ENCODE measurements at places on chromosomes 16 and 17.

- DNase-seq, result no peak
These were observed 10.4 kb downstream of the USB1 start for GRCh38 chr16:58011652-58012051.

DNA sequence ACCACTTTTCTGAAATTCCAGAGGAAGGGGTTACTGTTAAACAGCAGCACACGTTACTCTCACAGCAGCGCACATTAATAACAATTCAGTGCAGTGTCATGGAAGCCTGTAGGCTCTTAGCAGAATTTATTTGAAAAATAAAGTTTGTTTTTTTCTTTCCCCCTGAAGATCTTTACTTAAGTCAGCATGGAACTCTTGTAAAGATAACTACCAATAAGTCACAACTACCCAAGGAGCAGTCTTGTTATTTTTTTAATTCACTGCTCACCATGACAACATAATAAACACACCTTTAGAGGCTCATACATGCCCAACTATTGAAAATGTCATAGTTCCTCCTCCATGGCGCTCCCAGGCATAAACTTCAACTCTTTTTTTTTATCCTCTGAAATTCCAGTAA is 31.8 kb upstream of the PSMD7 start:
- no peak for DNase-seq

DNA sequence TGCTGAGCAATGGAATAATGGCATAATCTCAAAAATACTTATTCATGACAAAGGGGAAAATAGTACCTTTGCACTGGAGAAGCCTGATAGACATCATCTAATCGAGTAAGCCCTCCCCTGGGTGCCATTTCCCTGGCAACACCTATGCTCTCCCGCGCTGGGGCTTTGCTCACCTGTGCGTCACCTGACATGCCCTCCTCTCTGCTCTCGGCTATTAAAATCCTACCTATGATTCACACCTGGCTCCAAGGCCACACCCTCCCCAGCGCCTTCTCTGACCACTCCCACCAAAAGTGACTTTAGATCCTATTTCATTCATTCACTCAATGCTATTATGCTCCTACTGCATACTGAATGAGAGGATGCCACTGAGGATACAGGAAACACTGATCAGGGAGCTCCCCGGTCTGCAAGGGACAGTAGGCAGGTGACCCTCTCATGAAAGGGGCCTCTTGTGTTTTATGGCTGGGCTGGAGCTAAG is 83.9 kb downstream of the NT5M start:
- DNase-seq, result no peak

- DNase-seq, result no peak
These were observed 6.0 kb upstream of the IGFBP4 start for GRCh38 chr17:40437095-40437732.

- no peak for DNase-seq
These were observed 12.6 kb downstream of the UBN1 start for GRCh38 chr16:4859900-4860255.

DNA sequence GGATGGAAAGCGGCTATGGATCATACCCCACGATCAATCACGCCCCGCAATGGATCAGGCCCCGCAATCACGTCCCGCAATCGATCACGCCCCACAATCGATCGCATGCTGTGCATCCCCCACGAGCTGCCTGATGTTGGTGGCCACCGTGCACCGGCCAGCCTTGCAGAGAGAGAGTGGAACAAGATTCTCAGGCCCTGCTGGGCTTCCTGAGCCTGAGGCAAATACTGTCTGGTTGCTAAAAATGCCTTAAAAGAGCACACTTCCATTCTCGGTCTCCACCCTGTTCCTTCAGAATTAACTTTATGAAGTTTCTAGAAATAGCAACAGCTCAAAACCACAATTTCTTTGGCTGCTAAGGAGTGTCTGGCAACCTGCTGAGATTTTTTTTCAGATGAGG is 81.5 kb downstream of the VPS53 start:
- DNase-seq, result no peak

- no peak for DNase-seq
These were observed 84.4 kb upstream of the C17orf78 start for GRCh38 chr17:37291351-37291750.

DNA sequence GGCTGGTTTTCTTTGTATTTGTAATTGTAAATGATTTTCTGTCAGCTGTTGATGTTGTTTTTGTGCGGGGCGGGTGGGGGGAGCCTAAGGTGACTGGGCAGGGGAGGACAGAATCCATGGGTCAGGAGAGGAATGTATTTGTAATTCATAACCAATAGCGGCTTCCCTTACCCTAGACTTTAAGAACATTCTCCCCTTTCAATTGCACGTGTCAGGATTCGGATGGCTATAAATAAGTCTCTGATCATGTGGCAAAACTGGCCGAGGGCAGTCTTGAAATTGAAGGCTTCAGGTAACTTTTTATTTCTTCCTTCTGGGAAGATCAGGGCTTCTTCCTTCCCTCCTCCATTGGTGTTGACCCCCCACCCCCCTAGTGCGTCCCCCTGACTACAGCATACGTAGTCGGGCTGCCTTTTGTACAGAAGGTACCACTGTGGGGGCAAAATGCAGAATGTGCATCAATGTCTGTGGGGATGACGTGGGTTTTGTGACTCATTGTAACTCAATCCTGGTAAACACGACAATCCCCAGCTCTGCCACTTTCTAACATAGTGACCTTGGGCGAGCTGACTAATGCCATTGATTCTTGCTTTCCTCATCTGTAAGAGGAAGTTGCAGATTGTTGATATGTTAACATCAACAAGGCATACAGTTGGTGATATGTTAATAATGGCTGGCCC is 16.2 kb downstream of the MARCHF10 start:
- no peak for DNase-seq

- DNase-seq, result no peak
These were observed 20.4 kb downstream of the NFE2L1 start for GRCh38 chr17:48068491-48068961.

GRCh38 chr17:80984749-80985148 is 6.9 kb upstream of the CHMP6 start:
- no peak for DNase-seq

GRCh38 chr16:55273356-55273755 is 50.6 kb upstream of the IRX6 start:
- DNase-seq, result no peak

- DNase-seq, result no peak
These were observed 74.3 kb downstream of the SLC6A2 start for GRCh38 chr16:55730115-55730514.

GRCh38 chr17:79646721-79647455 is 36.0 kb upstream of the RBFOX3 start:
- DNase-seq, result no peak

DNA sequence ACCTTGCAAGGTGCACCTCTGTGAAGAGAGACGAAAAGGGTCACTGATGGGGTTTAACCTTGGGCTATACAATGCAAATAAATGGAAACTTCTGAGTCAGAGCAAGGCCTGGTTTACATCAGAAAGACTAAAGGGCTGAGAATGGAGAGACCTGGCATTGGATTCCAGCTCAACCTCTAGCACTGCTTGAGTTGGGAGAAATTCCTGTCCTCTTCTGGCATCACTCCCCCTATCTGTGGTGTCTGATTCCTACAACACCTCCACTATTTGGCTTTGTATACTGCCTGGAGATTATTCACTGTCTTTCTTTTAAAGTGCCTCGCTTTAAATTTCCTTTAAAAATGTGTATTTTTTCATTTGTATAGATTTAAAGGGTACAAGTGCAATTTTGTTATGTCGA is 68.8 kb downstream of the GPR139 start:
- DNase-seq, result no peak

- DNase-seq, result no peak
These were observed 143.8 kb downstream of the AXIN2 start for GRCh38 chr17:65417406-65418221.

DNA sequence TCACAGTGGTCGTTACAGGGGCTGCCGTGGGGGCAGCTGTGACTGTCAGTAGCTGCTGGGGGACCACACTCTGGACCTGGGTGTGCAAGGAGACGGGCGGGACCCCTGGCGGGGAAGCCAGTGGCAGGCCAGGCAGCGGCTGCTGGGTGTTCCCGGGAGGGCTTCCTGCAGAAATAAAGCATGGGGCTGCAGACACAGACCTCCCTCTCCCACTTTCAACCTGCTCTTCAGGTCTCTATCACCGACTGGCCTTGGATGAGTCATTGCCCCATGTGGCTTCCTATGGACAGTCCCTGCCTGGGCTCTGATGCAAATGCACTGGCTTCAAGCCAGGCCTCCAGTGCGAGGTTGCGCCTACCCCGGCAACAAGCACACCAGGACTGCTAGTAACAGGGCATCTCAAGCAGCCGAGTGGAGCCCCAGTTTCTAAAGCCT is 17.2 kb downstream of the SREBF1 start:
- peak; percentile 91 for DNase-seq

GRCh38 chr16:86884390-86884650 is 306.0 kb downstream of the FOXL1 start:
- DNase-seq, result no peak

- DNase-seq, result peak; percentile 50
These were observed 802 bp downstream of the CYLD start for GRCh38 chr16:50742576-50743200.

GRCh38 chr17:33292201-33292980 is 704 bp downstream of the ASIC2 start:
- DNase-seq, result peak; percentile 2

DNA sequence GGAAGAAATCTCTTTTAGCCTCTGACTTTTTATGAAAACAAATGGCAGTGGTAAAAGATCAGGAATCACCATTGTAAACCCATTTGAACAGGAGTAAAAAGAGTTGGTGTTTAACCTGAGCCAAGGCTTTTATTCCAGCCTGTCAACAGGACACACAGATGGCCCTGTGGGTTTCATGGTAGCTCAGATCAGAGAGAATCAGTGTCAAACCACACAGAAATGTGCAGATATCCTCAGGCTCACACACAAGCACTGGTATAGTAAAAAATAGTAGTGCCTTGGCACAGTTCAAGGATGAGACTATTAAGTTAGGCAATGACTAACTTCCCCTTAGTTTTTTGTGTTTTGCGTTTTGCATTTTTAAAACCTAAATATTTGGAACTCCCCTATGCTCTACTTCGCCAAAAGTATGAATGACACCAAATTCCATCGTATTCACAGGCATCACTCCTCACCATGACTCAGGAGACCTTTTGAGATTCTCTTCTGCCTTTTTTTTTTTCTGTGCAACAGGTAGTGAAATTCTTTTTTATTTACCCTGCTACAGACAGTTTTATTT is 1200.0 kb downstream of the CDH11 start:
- no peak for DNase-seq

DNA sequence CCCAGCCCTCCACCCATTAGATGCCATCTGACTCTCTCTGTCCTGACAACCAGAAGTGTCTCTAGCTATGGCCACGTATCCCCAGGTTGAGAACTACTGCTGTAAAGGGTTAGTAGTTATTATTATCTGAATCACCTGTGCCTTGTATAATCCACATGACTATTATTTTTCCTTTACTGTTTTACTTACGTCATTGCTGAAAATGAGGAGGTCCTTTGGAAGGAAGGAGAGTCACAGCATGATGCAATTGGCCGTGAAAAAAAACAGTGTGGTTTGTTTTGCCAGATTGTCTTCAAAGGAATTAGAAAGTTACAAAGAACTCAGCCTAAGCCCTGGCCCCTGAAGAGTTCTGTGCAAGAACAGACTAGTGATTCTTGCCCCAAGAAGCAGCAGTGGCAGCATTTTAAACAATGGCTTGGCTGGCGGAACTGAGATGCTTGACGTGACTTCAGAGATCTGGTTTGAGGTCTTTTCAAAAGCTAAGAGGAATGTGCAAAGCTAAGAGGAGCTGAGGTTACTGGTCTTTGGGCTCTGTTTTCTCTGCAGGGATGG is 413.3 kb upstream of the EEF2KMT start:
- no peak for DNase-seq

DNA sequence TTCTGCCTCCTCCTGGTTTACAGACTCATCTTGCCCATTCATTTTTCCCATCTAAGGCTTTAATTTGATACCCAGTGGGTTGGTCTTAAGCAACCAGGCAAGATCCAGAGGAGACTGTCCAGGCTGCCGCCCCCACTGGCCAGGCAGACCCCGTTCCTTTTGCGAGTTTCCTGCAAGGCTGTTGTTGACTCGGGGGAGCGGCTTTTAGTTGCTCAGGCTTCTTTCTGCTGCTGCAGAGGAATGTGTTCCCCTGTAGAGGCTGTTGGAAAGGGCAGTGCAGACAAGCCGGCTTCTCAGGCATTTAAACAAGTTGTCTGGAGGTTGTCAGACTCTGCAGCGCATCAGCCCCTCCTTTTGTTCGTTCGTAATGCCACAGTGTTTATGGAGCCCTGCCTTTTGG is 231.2 kb downstream of the PRKCA start:
- DNase-seq, result no peak

Measured in activated CD4-positive, alpha-beta T cell treated with anti-CD3 and anti-CD28 coated beads, Interleukin-2, amount 50 U/mL, for 48 hours (primary cell).